ENCODE measurements at places on chromosomes 6 and 20.

- no peak for DNase-seq
Measured at GRCh38 chr20:22810626-22811569, 224.2 kb upstream of the SSTR4 start.

- DNase-seq = no peak
Measured at GRCh38 chr20:5531318-5532081, 214.7 kb upstream of the PROKR2 start.

DNA sequence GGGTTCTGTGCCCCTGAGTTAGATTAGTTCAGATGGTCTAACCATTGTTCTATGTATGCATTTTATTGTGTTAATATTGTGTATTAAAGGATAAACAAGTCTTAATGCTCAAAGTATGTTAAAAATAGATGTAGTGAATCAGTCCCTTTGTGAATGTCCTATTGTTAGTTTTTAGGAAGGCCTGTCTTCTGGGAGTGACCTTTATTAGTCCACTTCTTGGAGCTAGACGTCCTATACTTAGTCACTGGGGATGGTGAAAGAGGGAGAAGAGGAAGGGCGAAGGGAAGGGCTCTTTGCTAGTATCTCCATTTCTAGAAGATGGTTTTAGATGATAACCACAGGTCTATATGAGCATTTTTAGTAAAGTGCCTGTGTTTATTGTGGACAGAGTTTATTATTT, 12.3 kb upstream of the HMGN4 start:
- DNase-seq = no peak

GRCh38 chr6:144952456-144953240, 667.5 kb downstream of the UTRN start:
- DNase-seq = no peak

DNA sequence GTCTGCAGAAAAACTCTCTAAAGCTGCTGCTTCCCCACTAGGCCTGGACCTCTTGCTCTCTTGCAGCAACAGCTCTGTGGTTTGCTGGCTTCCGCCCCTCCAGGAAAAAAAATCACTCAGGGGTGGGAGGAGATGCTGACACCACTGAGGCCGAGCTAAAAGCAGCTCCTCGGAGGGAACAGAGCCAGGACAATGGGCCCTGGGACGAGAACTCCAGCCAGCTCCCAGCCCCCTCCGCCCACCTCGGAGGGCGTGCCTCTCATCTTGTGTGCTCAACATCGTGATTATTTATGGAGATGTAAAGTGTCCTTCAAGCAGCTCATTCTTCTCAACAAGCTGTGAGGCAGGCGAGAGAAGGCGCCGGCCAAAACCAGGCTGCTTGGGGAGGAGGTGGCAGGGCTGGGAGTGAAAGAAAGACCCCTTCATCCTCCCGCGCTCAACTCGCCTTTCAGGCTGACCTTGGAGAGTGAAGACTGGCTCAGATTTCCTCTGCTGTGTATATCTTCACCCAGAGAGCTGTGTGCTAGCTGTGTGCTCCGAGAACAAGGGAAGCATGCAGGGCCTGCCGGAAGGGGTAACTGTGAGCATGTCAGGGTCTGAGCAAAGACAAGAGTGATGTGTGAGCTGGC, 53.5 kb upstream of the LRFN2 start:
- peak; percentile 15 for DNase-seq

DNA sequence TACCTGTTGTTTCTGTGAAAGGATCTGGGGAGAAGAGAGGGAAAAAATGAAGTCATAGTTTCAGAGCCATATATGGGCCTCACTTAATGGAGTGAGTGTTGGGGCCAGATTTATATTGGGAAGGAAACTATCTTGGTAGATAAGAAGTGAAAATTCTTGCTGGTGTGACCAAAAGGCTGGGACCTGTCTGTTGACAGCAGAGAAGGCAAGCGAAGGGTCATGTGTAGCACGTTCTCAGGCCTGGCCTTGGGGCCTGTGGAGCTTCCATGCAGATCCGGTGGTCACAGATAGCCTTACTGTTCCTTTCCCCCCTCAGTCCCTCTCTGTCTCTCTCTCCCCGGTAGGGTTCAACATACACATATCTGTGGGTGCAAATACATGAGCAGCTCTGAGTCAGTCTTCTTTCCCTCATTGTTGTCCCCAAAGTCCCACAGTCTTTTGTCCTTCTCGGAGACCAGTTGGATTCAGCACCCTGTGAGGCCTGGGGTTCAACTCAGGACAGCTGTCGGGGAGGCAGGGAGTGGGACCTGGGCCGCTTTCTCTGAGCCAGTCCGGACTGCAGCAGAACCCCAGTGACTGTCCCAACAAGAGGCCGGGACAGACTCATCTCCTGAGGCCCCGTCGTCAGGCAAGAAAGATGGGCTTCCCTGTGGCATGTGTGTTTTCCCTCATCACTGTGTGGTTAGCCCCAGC, 34.6 kb downstream of the PPP1R14C start:
- no peak for DNase-seq

- no peak for DNase-seq
Measured at GRCh38 chr6:5315881-5316280, 54.6 kb downstream of the FARS2 start.

GRCh38 chr6:6942831-6943230, 164.9 kb upstream of the RREB1 start:
- DNase-seq = peak; percentile 8

GRCh38 chr6:145621776-145622175, 113.5 kb downstream of the EPM2A start:
- no peak for DNase-seq

GRCh38 chr6:108302386-108302785, 7.5 kb downstream of the AFG1L start:
- DNase-seq = no peak

DNA sequence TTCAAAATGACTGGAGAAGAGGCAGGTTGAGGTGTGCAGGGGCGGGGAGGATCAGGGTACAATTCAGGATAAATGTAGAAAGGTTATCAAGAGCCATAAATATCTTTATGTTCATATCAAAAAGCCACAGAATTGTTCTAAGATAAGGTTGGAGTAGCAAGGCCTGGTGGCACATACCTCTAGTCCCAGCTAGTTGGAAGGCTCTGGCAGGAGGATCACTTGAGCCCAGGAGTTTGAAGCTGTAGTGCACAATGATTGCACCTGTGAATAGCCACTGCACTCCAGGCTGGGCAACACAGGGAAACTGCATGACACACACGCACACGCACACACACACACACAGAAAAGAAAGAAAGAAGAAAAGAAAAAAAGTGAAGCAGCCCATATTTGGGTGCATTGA, 194.8 kb downstream of the GRIK2 start:
- no peak for DNase-seq

DNA sequence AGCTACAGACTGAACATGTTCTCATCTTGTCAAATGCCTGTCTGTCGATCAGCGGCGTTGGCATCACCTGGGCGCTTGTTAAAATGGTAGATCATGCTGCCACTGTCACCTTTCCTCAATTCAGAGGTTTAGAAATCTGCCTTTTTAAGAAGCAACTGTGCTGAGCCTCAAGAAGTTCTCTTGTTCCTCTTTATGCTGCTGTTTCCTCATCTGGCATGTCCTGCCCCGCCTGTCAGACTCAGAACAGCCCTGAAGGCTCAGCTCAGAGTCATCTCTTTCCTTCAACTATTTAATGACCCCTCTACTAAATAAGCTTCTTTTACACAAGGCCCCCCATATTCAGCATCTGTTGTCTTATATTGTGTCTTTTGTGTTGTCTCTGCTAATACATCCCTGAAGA, 368.2 kb downstream of the EPM2A start:
- DNase-seq = no peak

DNA sequence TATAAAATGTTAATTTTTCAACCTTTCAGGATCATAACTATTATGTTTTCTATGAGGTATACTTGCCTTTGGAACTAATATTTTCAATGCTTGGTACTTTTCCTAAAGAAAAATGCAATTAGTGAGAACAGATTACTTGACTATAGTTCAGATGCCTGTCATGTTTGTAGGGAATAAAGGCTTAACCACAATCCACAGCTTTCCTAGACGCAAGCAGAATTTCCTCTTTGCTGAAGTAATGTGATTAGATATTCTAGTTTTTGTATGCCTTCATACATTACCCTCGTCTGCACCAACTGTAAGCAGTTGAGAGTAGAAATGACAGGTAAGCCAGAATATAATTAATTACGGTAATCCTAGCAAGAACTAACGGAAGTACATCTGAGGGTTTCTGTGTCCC, 581.4 kb upstream of the MMS22L start:
- DNase-seq = no peak

GRCh38 chr6:73047801-73048200, 177.5 kb downstream of the KHDC1L start:
- DNase-seq = no peak

DNA sequence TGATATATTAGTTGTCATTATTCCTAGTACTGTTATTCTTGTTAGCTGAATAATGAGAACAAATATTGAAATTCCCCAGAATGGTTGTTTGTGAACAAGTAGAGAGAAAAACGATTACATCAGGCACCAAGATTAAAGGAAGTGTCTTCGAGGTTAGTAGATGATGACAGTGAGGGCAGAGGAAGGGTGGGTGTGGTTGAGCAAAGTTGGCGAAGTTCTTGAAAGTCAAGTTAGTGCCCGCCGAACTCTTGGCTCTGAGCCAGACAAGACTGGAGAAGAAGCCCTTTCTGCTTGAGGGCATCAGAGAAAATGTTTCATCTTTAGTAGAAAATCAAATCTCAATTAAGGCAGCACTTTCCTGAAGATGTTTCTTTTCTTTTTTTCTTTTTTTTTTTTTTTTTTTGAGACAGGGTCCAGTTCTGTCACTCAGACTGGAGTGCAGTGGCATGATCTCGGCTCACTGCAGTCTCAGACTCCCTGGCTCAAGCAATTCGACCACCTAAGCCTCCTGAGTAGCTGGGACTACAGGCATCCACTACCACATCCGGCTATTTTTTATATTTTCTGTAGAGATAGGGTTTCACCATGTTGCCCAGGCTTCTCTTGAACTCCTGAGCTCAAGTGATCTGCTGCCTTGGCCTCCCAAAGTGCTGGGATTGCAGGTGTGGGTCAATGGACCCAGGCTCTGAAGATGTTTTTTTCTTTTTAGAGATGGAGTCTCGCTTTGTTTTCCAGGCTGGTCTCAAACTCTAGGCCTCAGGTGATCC, 77.1 kb downstream of the SGK1 start:
- DNase-seq = peak; percentile 77

GRCh38 chr6:83546636-83547035, 34.3 kb downstream of the PRSS35 start:
- no peak for DNase-seq

- no peak for DNase-seq
Measured at GRCh38 chr6:161828355-161828754, 554.5 kb upstream of the AGPAT4 start.

- no peak for DNase-seq
Measured at GRCh38 chr20:61900011-61900944, 165.4 kb downstream of the TAF4 start.

DNA sequence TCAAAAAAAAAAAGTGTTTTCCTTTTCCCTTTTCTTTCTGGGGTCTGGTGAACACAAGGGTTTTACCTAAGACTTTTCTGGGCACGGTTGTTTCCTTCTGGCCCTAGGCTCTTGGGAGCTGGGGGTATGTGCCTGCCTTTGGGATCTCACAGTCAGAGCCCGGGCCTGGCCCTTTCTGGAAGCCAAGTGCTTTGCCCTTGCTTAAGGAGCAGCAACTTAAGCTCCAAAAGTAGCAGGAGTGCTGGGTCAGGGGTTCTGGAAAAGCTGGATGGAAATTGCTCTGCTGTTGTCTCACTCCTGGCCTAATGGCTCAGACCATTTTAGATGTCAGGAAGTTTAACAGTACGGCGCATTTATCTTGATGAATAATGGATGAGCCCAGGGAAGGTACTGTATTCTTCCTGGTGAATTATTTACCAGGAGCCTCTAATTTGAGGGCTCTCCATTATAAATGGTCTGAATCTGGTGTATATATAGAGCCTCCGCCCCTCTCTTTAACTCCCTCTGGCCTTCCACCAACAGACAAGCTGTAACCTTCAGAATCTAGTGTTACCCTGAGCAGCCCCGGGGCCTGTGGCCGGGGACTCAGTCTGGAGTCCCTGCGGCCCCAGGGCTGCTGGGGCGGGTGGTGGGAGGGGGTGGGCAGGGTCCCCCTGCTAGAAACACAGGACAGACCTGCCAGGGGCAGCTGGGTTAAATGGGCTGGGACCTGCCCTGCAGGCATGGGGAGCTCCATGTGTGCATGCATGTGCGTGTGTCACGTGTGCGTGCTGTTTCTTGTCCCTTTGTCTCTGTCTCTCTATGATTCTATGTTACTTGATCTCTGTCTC, 37.5 kb downstream of the PTK7 start:
- DNase-seq = no peak

GRCh38 chr20:47659904-47660601, 125.2 kb downstream of the SULF2 start:
- no peak for DNase-seq

GRCh38 chr6:120681204-120681603, 653.1 kb downstream of the TBC1D32 start:
- no peak for DNase-seq

GRCh38 chr6:18527836-18528743, 140.9 kb downstream of the RNF144B start:
- no peak for DNase-seq

DNA sequence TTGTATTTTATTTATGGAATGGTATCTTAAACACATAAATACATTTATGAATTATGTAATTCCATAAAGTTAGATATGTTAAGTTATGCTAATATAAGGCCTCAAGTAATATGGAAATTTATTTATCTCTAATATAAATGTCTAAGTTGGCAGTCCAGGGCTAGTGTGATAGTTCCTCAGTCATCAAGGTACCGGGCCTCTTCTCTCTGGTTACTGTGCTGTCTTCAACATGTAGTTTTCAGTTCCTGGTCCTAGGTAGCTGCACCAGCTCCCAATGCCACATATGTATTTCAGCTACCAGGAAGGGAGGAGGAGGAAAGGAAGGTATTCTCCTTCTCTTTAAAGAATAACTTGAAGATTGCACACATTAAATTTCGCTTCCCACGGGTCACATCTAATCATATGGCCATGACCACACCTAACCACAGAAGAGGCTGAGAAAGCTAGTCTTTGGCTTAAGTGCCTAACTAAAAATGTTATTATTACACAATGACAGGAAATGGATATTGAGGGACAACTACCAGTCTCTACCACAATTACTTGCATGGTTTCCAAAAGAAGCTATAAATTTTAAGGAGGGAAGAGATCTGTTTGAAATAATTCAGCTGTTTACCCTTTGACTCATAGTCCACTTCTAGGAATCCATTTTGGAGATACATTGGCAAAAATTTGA, 68.6 kb downstream of the BCKDHB start:
- DNase-seq = no peak

DNA sequence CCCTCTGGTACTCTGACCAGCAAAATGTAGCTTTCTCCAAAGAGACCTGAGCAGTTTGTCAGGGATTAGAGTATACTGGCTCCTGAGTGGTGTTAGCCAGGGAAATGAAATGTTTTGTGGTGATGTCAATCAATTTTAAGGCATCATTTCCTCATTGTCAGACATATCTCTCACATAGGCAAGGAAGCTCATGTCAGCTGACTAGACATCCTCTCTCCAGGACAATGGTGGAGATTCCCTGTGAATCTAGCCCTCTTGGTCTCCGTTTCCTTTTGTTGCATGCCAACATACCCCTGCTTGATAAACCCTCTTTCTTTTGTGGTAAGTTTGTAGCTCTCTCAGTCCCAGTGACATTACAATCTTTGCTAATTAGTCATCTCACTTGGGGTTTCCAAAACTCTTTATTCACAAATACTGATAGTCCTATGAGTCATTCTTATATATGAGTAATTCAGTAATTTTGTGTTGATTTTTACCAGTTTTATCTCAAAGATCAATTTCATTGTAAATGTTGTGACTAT, 135.6 kb upstream of the PTPRK start:
- DNase-seq = peak; percentile 43

GRCh38 chr6:110484321-110484720, 7.9 kb upstream of the SLC22A16 start:
- DNase-seq = no peak

- no peak for DNase-seq
Measured at GRCh38 chr6:159966981-159967380, 1.9 kb upstream of the IGF2R start.

- no peak for DNase-seq
Measured at GRCh38 chr6:25311331-25311840, 32.2 kb downstream of the CARMIL1 start.
